ENCODE measurements at places on chromosomes 2 and 18.

- DNase-seq = no peak
Observed at GRCh38 chr2:23756593-23757292, 170.2 kb downstream of the ATAD2B start.

DNA sequence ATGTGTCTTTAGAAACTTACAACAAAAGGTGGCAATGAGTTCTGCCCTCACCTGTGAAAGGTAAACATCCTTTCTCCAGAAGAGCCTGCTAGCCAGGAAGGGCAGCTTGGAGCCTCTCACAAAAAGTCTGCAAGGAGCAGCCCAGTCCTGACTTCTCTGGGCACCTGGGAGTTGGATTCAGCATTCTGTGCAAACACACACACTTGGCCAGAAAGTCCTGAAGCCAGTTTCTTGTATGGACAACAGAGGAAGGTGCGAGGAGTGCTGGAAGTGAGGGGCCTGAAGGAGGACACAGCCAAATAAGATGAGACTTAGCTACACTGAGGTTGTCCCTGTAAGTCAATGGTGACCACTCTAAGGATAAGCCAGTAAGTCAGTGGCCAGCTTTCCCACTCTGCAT lies 52.4 kb upstream of the SLC1A4 start:
- DNase-seq = no peak

DNA sequence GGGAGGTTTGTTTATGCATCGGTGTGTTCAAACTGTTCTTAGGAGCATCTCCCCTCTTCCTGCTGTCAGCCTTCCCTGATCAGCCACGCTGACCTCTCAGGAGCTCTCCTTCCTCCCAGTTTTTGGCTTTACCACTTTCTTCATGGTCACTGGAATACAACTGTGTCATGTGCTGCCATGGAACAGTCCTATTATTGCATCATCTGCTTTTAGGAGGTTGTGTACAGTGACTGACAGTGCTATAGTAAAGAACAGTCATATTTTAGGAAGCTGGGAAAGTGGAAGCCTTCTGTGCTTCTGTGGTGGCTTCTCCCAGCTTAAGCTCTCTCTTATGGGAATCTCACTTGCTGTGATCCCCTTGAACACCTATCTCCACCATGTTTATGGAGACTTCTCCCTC lies 165.5 kb downstream of the TPGS2 start:
- no peak for DNase-seq

- DNase-seq = no peak
Observed at GRCh38 chr2:232886632-232887031, 16.6 kb downstream of the SNORC start.

DNA sequence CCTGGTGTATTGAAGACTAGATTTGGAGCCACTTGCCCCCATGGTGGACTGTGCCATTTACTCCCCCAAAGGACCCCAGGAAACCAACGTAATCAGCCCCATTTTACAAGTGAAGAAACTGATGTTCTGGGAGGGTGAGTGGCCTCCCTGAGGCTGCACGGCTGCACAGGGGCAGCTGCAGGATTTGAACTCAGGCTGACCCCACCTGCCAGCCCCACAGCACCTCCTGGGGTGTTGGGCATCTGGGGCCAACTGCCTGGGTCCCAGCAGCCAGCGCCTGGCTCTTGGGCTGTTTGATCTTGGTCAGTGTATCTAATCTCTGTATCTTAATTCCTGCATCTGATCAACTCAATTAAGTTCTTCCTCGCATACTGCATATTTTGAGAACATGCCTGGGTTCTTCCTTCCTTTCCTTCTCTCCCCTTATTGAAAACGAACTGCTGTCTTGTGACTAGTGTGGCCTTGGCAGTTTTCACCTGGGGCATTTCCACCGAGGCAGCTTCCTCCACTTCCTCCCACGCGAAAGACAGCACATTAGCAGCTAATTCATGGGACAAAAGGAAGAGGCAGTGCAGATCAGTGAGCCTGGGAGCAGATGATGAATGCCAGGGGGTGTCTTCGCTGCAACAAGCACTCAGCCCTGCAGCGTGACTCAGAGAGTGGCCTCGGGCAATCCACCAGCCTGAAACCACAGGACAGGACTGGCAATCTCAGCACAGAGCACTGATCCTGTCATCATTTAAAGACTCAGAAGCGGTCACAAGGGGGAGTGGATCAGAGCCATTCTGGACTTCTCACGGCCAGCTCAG lies 184.1 kb upstream of the RAB12 start:
- DNase-seq = no peak

- peak; percentile 26 for DNase-seq
Observed at GRCh38 chr2:181304011-181304844, 153.0 kb upstream of the ITGA4 start.

- no peak for DNase-seq
Observed at GRCh38 chr2:158038901-158039300, 62.8 kb upstream of the UPP2 start.

GRCh38 chr2:45711224-45711623 lies 59.7 kb downstream of the PRKCE start:
- DNase-seq = no peak

- DNase-seq = no peak
Observed at GRCh38 chr2:201183365-201183727, 405 bp downstream of the CASP10 start.

- no peak for DNase-seq
Observed at GRCh38 chr2:167271932-167272331, 383.7 kb downstream of the XIRP2 start.

GRCh38 chr2:183078163-183078463 lies 434 bp upstream of the DUSP19 start:
- DNase-seq = no peak

DNA sequence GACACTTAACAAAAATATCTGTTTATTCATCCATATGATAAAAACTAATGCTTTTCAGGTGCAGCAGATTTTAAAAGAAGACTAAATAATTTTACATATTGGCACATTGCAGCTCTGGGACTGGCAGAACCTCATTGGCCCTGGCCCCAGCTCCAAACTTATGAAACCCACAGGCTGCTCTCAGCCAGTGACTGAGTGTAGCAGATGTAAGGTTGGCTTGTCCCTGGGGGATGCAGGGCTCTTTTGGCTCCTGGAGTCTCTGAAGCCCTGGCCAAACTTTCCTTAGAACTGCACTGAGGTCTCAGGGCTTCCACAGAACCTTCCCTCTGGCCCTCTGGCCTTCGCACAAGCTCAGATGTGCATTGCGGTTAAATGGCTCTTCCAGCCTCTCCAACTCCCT lies 725.0 kb upstream of the SOX11 start:
- DNase-seq = no peak

GRCh38 chr2:202249521-202250253 lies 11.3 kb upstream of the SUMO1 start:
- DNase-seq = no peak

GRCh38 chr2:161161074-161161706 lies 962 bp downstream of the TANK start:
- no peak for DNase-seq

GRCh38 chr2:205654878-205655605 lies 27.3 kb upstream of the NRP2 start:
- DNase-seq = no peak

GRCh38 chr2:202426751-202427150 lies 50.6 kb downstream of the BMPR2 start:
- no peak for DNase-seq

DNA sequence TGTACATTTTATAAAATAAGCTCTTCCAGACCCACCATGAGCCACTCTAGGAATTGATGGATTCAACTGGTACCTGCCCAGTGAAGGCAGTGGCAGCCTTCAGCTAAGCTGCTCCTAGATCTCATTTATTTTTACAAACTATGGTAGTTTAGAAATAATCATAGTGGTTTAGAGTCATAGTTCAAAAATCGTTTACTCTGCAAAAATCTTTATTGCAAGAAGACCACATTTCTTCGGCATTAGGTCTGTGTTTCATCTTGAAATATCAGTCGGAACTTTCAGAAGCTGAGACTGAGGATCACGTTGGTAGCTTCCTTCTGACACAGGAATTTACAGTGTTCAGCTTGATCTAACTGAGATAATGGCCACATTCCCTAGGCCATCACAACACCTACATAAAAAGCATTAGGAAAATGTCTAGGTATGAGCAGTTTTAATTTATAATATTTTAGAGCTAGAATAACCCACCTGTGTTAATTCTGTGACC lies 206.2 kb upstream of the PID1 start:
- DNase-seq = no peak

DNA sequence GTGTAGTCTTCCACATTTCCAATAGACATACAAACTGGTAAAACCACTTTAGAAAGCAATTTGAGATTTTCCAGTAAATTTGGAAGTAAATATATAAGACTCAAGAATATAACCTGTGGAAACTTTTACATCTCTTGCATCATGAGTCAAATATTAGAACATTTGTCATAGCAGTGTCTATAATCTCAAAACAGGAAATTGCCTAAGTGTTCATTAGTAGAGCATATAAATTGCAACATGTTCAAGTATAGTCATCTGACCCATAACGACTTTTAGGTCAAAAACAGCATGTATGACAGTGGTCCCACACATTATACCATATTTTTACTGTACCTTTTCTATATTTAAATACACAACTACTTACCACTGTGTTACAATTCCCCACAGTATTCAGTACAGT lies 555.9 kb upstream of the VRK2 start:
- DNase-seq = no peak

- DNase-seq = no peak
Observed at GRCh38 chr2:77602771-77603170, 80.6 kb upstream of the LRRTM4 start.

DNA sequence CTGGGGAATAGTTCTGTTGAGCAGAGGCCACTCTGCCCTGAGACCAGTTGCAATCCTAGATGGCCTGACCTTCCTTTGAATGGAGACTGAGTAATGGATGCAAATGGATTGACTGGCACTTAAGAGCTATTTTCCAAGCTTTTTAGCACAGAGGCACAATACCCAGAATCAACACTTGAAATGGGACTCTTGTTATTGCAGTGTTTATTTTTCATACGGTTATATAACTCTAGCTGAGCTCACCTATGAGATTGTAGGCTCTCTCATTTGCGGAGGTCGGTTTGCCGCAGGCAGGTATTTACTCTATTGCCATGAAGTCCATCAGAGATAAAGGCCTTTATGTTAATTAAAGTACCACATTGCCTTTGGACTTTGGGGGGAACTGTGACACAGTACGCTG lies 422.3 kb upstream of the CELF4 start:
- no peak for DNase-seq

- no peak for DNase-seq
Observed at GRCh38 chr2:6880200-6880733, 2.7 kb downstream of the RSAD2 start.

- DNase-seq = no peak
Observed at GRCh38 chr18:24432618-24433017, 6.1 kb downstream of the IMPACT start.

DNA sequence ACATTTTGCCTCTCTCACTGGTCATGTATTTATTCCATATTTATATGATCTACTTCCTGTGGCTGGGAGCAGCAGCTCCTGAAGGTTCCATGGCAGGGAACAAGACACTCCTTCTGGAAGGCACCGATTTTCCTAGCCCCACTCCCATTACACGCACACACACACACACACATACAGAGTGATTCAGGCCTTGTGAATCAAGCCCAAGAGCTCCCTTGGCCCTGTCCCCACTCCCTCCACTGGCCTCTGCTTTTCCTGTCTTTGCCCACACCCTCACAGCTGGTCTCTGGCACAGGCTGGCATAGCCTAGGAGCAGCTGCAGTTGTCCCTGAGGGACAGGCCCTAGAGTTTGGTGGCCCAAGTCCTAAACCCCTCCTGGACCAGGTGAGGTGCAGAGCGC lies 201.7 kb downstream of the NAPG start:
- DNase-seq = no peak

GRCh38 chr2:20745924-20746555 lies 76.9 kb downstream of the LDAH start:
- no peak for DNase-seq

DNA sequence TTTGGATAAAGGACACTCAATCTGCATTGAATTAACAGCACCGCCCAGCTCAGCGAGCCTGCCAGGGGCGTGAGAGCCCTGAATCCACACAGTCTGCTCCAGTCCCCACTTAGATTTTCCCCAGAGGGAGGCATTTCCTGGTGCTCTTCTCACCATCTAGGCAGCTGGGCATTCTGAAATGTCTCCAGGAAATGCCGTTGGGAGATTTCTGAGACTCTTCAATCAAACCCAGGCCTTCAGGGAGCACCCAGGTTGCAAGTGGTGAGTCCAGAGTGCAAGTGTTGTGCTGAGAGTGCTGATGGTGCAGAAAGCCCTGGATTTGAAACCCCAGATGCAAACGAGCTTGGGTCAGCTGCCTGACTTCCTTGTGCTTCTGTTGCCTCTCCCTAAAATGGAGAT lies 23.4 kb upstream of the TMEM37 start:
- DNase-seq = no peak

GRCh38 chr2:46706264-46706983 lies 209.2 kb downstream of the MCFD2 start:
- DNase-seq = no peak

DNA sequence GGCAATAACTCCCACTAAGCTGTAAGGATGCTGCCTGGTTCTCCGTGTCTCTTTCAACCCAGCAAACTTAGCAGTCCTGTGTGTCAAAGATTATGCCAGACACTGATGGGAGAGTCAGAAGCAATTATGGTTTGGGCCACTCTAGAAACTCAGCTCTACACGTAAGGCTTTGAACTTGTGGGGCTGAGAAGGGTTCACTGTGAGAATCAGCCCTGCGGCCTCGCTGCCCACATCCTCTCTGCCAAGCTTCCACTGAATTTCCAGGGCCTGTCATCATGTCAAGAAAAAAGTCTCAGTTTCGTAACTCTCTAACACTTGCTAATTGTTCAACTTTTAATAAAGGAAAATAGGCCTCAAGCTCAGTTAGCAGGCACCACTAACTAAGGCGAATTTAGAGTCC lies 308.8 kb upstream of the LYPD1 start:
- no peak for DNase-seq

GRCh38 chr18:78069784-78070664 lies 820.4 kb downstream of the GALR1 start:
- no peak for DNase-seq

DNA sequence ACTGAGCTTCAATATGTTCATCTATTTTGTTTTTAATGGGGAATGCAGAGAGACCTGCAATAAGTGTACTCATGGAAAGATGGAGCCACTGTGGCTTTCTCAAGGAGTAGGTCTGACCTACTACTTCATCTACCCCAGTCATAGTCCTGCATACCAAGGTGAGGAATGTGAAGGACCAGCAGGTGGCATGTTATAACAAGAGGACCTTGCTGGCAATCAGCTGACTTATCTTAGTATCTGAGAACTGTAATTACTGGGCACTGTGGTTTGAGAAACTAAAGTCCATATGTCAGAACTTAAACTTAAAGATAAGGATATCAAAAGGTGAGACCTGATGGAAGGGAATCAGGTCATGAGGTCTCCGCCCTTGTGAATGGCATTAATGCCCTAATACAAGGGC lies 1104.2 kb downstream of the BCL11A start:
- DNase-seq = no peak

GRCh38 chr2:96114903-96115581 lies 1.3 kb downstream of the ADRA2B start:
- DNase-seq = no peak

GRCh38 chr2:7994397-7994951 lies 687.4 kb upstream of the ID2 start:
- no peak for DNase-seq

- DNase-seq = no peak
Observed at GRCh38 chr2:196899976-196900375, 26.5 kb downstream of the PGAP1 start.

Data from GM10248 (cell line).